ENCODE measurements at places on chromosomes 5 and 9. TPM values are rescaled to one million over a fixed set of nuclear protein-coding genes. Genes with fewer than 3 reads are reported as not detected.

The QRFP gene
- total RNA-seq, result not detected

The SHC3 gene
- 14.7 TPM for total RNA-seq

- H3K4me1 ChIP-seq, result no peaks in the 10 kb centered on the region
- no peak overlapping the region for H3K27ac ChIP-seq
- no peaks in the 10 kb centered on the region for H3K36me3 ChIP-seq
- H3K4me3 ChIP-seq, result no peak overlapping the region
- H3K27me3 ChIP-seq, result peaks cover 4% of the 10 kb centered on the region
These were observed 13.3 kb downstream of the ALDH1B1 start for GRCh38 chr9:38405785-38406184.

DNA sequence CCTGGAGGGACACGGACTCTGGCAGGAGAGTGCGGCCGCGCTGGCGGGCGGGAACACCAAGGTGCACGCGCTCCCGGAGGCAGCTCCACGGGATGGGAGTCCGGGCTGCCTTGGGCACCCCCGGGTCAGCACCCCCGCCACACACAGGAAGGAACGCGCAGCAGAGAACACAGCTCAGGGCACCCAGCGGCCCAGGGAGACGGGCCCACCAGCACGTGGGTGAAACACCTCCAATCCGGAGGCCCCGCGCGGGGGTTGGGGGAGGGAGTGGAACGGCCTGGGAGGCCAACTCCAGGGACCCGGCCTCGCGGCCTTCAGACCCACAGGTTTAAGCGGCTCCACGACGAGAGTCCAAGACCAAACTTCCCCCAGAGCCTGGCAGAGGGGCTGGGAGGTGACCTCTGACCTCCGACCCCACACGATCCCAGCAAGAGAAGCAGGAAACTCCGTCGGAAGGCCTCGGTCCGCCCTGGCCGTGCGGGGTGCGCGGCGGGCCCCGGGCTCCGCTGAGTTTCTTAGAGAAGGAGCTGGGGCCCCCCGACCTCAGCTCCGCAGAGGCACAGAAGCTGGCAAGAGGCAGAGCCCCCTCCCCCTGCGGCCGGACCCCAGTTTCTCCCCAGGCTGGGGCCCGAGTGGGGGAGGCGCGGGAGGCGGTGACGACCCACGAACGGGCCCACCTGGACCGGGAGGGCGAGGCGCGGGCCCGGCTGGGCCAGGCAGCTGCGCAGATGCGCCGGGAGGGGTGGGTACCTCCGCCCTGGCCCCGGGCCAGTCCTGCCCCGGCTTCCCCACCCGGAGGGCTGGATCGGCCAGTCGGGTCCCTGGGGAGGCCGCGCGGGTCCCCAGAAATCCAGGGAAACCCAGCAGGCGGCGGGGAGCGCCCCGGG lies 851 bp downstream of the NACC2 start:
- peaks cover 68% of the 10 kb centered on the region for H3K4me1 ChIP-seq
- DNase-seq, result peak; percentile 96
- H3K4me3 ChIP-seq, result peak overlapping the region; percentile 75
- H3K27me3 ChIP-seq, result no peaks in the 10 kb centered on the region

The DMRT2 gene
- 3.9 TPM for total RNA-seq

GRCh38 chr9:115414561-115414960 lies 296.6 kb upstream of the TNC start:
- no peak overlapping the region for H3K4me3 ChIP-seq
- no peak for DNase-seq
- no peaks in the 10 kb centered on the region for H3K27me3 ChIP-seq
- H3K4me1 ChIP-seq, result no peaks in the 10 kb centered on the region

The PCDHGA6 gene
- 11.0 TPM for total RNA-seq

Data from sigmoid colon (tissue), 7 donors.